ENCODE measurements at places on chromosomes 12 and 14.

GRCh38 chr14:93775744-93776143 lies 12.5 kb downstream of the PRIMA1 start:
- DNase-seq: no peak

GRCh38 chr14:90675399-90675798 lies 140.8 kb downstream of the TTC7B start:
- no peak for DNase-seq

DNA sequence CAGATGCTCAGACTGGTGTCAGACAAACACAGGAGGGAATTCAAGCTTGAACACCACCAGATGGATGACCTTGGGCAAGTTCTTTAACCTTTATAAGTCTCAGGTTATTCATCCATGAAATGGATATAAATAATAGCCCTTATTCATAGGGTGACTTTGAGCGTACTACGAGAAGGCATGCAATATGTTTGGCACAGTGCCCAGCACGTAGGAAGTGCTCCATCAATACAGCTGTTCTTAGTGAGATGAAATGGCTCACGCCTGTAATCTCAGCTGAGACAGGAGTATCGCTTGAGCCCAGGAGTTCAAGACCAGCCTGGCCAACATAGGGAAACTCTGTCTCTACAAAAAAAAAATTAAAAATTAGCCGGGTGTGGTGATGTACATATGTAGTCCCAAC lies 84.8 kb upstream of the FICD start:
- no peak for DNase-seq

DNA sequence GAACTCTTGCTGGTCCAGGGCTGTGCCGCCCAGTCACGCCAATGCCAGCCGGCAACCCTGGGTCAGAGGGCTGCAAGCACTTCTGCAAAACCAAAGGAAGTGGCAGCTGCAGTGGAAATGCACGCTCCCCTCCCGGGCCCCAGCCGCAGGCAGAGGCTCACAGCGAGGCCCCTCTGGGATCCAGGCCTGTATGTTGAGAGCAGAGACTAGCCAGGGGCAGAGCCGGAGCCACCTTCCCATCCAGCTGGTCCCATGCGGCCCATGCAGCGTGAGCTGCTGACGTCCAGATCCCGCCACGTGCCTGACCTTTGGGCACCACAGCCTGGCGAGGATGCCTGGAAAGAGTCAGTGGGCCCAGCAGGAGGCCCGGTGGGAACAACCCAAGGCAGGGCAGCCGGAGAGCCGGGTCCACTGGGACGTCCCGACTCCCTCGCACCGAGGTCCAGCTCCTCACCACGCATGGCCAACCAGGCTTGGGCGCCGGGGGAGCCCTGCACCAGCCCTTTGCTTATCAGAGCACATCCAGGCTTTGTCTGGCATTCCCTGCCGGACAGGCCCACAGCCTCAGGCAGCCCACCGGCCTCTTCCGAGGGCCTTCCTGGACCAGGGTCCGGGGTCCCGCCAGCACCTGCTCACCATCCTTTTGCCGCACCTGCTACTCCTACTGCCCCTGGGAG lies 4.3 kb downstream of the GPR132 start:
- DNase-seq: no peak

DNA sequence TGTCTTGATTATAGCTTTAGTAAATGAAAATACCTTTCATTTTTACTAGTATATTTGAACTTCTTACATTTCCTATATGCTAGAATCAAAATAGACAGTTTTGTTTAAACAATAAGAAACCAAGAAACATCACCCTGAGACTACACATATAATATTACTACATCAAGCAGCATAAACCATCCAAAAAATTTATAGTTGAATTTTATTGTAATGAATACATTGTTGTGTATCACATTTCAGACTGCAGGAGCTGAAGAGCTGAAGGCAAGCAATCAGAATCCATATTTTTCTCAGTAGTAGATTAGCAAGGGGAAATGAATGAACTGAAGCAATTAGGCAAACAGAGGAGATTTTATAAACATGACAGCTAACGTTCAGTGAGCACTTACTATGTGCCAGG lies 379.2 kb downstream of the BTG1 start:
- no peak for DNase-seq

DNA sequence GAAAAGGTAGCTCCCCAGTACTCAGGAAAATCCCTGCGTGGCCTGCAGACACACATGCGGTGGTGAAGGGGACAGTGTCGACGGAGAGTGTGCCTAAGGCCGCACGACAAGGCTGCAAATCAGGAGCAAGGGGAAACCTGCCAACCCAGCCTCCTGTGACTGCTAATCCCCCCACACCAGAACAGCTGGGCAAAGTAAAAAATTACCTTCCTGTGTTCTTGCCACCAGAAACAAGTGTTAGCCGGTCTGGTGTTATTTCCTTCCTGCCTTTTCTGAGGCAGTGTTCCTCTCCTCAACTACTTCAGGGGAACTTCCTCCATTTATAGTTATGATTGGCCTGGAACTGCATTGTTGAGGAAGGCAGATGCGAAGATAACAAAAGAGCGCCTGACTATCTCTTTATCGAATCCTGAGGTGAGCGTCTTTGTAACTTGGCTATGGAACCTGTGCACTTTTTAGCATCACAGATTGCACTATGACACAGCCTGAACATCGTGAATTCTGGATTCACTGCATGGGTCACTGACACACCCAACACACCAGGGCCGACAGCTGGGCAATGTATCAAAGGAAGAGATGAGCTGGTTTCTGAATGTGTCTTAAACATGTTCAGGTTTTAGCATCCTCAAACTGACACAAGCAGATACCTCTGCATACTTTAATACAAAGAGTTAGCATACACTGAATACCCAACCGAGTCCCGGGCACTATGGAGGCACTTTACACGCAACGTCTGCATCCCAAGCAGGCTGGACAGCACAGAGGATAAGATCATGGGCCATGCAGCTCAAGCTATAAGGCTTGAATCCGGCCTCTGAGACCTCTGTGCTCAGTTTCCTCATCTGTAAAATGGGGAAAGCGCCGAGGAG lies 28.9 kb downstream of the SLC15A4 start:
- no peak for DNase-seq

GRCh38 chr12:70305794-70306193 lies 60.3 kb upstream of the KCNMB4 start:
- no peak for DNase-seq
